NCI-H446 (cell line): ENCODE measurements at places on chromosomes 3 and 15.

GRCh38 chr3:48417529-48418108, 12.3 kb downstream of the PLXNB1 start:
- no peak for DNase-seq

DNA sequence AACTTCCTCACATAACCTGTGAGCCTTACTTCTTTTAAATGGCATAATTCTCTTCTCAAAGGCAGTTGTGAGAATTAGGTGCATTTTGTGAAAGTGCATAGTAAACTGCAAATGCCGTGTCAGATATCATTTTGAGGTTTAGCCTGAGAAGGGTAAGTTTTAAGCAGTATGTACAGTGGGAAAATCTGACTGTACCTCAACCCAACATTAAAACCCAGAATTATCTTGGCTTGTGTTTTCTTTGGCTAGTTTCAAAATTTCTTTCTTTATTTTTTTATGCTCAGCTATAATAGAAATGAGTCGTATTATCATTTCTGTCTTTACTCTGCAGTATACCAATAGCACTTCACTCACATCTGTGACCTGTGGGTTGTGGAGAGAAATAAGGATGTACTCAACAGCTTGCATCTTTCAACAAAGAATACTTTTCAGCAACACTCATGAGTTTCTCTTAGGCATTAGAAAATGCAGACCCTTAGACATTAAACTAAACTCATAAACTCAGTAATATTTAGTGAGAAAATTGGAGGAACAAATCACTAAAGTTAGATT, 65.7 kb downstream of the RASA2 start:
- DNase-seq = no peak

GRCh38 chr3:185595526-185595925, 9.4 kb downstream of the SENP2 start:
- no peak for DNase-seq

DNA sequence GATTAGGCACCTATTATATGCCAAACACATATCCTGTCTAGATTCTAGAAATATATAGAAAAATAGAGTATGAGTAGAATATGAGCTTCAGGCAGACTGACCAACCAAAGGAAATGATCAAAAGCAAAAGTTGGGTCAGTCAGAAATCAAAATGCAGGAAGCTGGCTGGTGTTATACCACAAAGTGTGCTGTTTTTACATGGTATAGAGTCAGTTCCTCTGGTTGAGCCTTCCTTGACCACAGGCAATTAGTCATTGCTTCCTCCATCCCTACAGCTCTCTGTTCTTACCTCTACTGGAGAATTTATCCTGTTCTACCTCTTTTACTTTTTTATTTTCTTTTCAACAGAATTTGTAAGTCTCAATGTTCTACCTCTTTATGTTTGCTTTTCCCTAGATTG, 149.8 kb downstream of the TMCO5A start:
- no peak for DNase-seq

DNA sequence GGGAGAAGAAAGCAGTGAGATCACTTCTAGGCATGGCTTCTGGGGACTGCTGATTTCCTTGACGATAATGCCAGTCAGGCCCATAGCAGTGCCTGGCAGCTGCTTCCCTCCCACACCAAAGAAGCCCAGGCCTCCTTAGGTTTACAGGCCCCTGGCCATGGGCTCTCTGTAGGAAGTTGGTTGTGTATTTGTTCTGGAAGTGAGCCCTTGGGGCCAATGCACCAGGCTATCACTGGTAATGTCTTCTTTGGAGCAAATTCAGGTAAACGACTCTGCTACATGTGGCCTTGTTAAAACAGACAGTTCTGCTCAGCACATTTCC, 89.3 kb downstream of the CCNL1 start:
- DNase-seq = no peak

DNA sequence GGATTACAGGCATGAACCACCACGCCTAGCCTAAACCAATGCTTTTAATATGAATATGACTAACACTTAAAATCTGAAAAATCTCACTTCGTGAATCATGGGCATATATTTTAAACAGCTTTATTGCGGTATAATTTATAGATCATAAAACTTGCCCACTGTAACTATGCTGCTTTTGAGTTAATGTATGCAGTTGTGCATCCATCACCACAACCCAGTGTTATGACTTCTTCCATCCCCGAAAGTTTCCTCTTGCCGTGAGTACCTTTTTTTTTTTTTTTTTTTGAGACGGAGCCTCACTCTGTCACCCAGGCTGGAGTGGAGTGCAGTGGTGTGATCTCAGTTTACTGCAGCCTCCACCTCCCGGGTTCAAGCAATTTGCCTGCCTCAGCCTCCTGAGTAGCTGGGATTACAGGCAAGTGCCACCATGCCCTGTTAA, 7.1 kb downstream of the KAT2B start:
- no peak for DNase-seq

GRCh38 chr3:33779751-33780150, 18.7 kb upstream of the PDCD6IP start:
- no peak for DNase-seq

- no peak for DNase-seq
Measured at GRCh38 chr3:45773714-45774449, 22.5 kb downstream of the SLC6A20 start.
